Mesothelial cell of epicardium (in vitro differentiated cells): ENCODE measurements at places on chromosomes 5 and 9. TPM values are rescaled to one million over a fixed set of nuclear protein-coding genes. Genes with fewer than 3 reads are reported as not detected.

DNA sequence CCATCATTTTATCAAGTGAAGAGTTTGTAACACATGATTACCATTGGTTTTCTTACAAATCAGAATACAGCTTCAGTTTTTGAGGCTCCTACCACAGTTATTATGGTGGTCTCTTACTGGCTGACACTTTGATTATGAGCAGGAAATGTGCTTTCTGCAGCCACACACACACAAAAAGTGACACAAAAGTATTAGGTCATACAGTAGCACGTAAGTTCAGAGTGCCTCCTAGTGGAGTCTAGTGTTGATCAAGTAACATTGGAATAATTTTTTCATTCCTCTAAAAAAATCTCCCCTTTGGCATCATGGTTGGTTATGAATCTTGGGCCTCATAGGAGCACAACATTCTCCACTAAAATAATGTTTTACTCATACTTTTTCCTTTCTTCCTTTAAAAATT is 37.6 kb downstream of the PAM start:
- peaks cover 38% of the 10 kb centered on the region for H3K4me1 ChIP-seq
- H3K27ac ChIP-seq = no peak overlapping the region
- no peaks in the 10 kb centered on the region for H3K27me3 ChIP-seq
- H3K36me3 ChIP-seq = no peaks in the 10 kb centered on the region

- no peak overlapping the region for H3K4me3 ChIP-seq
- DNase-seq = no peak
Observed at GRCh38 chr5:56346044-56346710, 113.0 kb upstream of the ANKRD55 start.

Gene CKS2
- 54.5 to 57.6 TPM (median 54.9 TPM) in 3 replicates for total RNA-seq

Gene PLCXD3
- not detected in 3 replicates for total RNA-seq

Gene PPP3R2
- total RNA-seq = 0.34 to 0.38 TPM (median 0.34 TPM) in 3 replicates

GRCh38 chr5:109656829-109657228 is 32.9 kb upstream of the MAN2A1 start:
- H3K4me3 ChIP-seq = no peak overlapping the region
- H3K27me3 ChIP-seq = no peaks in the 10 kb centered on the region

DNA sequence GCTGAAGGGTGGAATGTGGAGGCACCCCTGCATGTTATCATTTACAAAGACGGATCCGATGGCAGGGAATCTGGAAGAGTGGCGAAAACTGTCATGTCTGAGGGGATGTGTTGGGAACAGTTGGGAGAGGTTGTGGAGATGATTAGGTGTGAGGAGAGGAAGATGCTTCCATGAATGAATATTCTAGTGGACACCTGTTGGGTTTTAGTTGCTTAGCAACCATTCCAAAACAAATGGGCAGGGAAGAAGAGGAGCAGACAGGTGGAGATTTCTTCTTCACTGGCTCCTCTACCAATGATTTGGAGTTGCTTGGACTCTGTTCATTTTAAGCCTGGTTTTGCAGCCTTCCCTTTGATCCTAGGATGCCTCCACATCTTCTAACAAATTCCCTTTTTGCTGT is 465.3 kb upstream of the CLINT1 start:
- DNase-seq = no peak
- H3K27me3 ChIP-seq = peaks cover 6% of the 10 kb centered on the region
- no peaks in the 10 kb centered on the region for H3K36me3 ChIP-seq
- no peak overlapping the region for H3K27ac ChIP-seq
- H3K4me3 ChIP-seq = no peak overlapping the region

GRCh38 chr9:85716031-85716877 is 25.5 kb downstream of the AGTPBP1 start:
- H3K4me1 ChIP-seq = peaks cover 5% of the 10 kb centered on the region
- no peaks in the 10 kb centered on the region for H3K27me3 ChIP-seq
- no peak overlapping the region for H3K4me3 ChIP-seq
- H3K27ac ChIP-seq = no peak overlapping the region
- DNase-seq = no peak
- peaks cover 4% of the 10 kb centered on the region for H3K36me3 ChIP-seq
